ENCODE measurements at places on chromosomes 7 and 10.

DNA sequence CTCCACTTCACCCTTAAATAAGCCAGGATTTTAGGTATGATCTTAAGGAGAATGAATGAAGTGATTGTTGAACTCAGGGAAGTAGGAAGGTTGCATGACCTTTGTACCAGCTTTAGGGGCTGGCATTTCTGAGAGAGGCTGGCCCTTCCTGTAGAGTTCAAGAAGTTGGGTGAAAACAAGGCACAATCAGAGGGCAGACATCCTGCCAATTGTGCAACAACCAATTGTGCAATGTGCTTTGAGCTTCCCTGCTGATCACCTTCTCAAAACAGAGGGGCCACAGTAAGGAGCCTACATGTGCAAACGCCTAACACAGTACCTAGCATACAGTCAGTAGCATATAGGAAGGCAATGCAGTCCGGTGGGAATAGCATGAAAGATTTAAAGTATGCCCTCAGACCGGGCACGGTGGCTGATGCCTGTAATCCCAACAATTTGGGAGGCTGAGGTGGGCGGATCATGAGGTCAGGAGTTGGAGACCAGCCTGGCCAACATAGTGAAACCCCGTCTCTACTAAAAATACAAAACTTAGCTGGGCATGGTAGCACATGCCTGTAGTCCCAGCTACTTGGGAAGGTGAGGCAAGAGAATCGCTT, 5.4 kb downstream of the CPVL start:
- no peak for DNase-seq

GRCh38 chr10:116602648-116603400, 12.1 kb downstream of the PNLIPRP1 start:
- no peak for DNase-seq

DNA sequence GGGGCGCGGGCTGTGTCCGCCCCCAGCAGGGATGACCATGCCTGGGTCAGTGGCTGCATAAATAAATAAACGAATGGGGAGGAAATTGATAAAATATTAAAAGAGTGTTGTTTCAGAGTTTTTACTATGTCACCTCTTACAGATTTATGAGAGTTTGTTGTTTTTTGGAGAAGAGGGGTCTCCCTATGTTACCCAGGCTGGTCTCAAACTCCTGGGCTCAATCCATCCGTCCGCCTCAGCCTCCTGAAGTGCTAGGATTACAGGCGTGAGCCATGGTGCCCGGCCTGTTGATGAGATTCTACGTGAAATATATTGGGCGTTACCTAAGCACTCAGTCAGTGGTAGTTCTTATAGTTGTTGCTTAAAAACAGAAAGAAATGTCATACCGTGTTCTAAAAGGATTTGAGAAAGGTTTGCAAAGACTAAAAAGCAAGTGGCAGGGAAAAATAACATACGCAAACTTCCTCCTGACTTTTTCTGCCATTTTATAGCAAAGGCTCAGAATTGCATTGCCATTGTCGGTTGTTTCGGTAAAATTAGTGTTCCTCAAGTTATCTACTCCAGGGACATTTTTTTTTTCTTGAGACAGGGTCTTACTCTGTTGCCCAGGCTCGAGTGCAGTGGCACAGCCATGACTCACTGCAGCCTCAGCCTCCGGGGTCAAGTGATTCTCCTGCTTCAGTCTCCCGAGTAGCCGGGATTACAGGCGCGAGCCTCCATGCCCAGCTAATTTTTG, 39.5 kb upstream of the FOXK1 start:
- DNase-seq, result no peak

DNA sequence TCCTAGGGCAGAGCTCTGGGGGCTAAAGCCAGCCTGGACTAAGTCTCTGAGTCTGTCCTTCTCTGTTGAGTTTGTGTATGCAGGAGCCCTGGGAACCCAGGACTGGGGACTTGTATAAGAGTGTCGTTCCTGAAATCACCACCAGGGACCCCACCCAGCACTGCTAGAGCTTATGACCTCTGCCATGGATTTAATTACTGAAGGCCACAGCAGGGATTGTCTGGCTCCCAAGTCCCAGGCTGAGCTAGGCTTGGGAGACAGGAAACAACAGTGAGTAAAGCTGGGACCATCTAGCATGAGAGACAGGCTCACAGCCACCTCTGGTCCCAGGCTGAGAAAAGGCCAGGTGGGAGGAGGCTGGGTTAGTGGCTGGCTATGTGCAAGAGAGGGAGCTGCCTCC, 1.4 kb upstream of the TSPAN15 start:
- DNase-seq, result no peak

GRCh38 chr7:69885431-69885830, 287.2 kb downstream of the AUTS2 start:
- DNase-seq, result no peak

- no peak for DNase-seq
Observed at GRCh38 chr10:78491812-78492211, 458.1 kb downstream of the RPS24 start.

Measured in cerebellum (tissue), 4 donors.